CD4-positive, alpha-beta T cell treated with Interferon gamma for 1 hour (primary cell): ENCODE measurements at places on chromosomes 2 and 18.
A peak's percentile ranks its signal among the peaks of the same experiment; 100 is the strongest.

GRCh38 chr2:190766174-190766572, 114.4 kb upstream of the GLS start:
- DNase-seq, result no peak

- no peak for DNase-seq
Measured at GRCh38 chr2:207854484-207855440, 85.1 kb upstream of the FZD5 start.

- peak; percentile 13 for DNase-seq
Measured at GRCh38 chr18:24274837-24275236, 122.8 kb downstream of the OSBPL1A start.

DNA sequence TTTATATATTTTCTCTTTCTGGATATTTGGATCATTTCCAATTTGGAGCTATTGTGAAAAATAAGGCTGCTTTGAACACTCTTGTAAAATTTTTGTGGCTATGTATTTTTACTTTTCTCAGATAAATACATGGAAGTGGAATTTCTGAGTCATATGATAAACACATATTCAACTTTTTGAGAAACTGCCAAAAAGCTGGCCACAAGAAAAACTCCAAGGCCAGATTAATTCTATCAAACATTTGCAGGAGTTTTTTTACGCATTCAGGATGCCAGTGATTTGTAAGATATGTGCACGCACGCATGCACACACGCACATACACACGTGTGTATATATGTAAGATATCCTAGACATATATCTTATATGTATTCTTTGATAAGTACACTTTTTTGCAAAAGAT, 477.5 kb upstream of the SPHKAP start:
- DNase-seq, result no peak

DNA sequence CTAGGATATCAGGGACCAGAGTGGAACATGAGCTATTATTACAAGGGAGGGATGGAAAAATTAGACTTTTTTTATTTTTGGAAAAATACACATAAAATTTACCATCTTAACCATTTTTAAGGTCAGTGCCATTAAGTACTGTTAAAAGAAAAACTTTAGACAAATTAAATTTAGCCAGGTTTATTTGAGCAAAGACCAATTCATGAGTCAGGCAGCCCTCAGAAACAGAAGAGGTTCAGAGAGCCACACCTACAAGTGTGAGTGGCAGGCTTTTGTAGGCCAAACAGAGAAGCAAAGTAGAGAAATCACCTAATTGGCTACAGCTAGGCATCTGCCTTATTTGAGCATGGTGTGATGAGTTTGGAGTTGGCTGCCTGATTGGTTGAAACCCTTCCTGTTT, 301.3 kb upstream of the RAB12 start:
- DNase-seq, result no peak
